D341Med (cell line): ENCODE measurements at places on chromosomes 4 and X.

- DNase-seq, result no peak
Observed at GRCh38 chr4:76016393-76016792, 6.9 kb downstream of the CXCL10 start.

DNA sequence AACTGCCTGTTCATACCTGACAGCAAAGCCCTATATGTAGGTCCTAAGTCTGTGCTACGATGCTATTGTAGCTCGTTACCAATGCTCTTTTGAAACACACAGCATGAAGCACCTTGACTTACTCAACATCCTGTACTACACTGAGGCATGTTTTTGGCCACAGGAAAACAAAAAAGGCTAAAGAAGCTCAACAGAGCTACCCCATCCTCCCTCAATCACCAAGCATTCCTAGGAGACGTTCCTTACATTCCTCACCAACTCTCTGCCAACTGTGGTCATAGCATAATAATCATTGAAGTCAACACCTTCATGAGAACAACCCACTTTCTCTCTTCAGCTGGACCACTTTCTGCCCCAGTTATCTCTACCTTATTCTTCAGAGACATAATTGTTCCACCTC is 73.7 kb upstream of the SLC25A43 start:
- DNase-seq, result no peak

- no peak for DNase-seq
Observed at GRCh38 chr4:26141051-26141721, 179.6 kb upstream of the RBPJ start.

DNA sequence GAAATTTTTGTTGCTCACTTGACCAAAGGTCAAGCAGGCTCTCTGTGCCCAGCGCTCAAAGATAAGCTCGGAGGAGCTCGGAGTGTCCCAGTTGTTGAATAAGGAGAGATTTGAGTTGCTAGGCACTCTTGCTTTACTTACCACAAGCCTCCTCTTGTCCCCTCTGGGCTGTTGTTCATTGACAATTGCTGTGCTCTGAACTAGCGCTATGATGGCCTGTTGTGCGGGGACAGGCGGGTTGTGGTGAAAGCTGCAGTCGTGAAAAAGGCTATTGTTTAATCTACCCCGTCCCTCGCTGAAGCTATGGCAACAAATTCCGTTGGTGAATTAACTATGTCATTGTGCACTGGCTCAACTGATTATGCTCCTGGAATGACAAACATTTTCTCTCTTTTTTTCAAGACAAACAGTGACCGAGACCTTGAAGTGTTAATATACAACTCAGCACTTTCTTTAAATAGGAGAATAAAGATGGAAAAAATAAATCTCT is 21.0 kb upstream of the POLA1 start:
- DNase-seq, result no peak

DNA sequence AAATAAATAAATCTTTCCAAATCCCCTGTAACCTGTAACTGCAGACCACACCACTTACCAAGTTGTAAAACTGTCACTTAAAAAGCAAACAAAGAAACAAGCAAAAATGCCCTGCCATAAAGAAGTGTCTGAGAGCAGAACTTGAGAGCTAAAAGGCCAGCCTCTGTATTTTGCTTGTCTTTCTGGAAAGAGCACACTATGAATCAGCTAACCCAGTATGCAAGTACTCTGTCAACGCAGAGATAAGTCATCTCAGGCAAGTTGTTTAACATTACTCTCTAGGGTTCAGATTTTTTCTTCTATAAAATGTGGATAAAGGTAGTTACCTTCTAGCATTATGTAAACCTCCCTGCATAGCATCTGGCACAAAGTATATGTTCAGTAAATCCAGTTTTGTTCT is 134.8 kb downstream of the HS3ST1 start:
- no peak for DNase-seq

DNA sequence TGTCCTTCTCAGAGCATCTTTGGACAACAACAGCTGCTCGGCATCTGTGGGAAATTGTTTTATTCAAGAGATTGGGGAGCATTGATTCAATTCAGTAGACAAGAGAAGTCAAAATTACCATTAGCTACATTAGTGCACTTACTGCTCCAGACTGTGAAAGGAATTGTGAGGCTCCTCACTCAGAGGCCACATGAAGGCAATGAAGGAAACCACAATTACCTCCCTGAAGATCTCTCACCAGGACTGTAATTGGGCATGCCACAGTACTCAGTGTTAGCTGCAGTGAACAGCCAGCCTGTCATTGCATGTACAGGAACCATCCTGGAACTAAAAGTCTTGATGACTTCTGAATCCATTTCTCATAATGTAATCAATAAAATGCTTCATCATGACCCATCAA is 144.8 kb downstream of the PPA2 start:
- no peak for DNase-seq

DNA sequence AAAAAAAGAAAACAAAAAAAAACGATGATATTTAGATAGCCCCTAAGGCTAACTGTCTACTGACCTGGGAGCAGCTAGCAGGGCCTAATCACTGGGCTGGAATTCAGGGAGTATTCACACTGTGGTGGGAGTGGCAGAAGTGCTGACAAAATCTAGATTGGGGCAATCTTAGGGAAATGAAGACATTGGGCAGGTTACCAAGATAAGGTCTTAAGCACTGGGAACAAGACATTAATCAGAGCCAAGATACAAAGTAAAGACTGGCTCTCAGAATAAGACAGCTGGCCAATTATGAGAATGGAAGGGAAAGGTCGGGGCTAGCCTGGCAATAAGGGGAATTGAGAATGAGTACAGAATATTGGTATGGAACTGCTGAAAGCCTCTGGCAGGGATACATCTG is 100.2 kb upstream of the GRIA3 start:
- DNase-seq, result no peak

- no peak for DNase-seq
Observed at GRCh38 chrX:40199704-40200103, 101.9 kb upstream of the BCOR start.

- no peak for DNase-seq
Observed at GRCh38 chrX:132266583-132267355, 47.5 kb upstream of the RAP2C start.

DNA sequence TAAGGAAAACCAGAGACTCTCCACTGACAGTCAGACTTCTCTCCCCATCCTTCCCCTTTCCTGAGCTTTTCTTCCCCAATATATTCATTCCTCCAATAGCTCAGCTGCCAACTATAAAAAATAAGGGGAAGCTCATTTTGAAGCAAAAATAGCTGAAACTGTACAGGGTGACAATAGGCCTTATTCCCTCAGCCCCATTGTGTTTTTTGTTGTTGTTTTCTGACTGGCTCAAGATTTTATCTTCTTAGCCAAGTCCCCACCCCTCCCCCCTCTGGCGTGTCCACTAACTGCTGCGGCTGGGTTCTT is 26.2 kb downstream of the PRPS1 start:
- no peak for DNase-seq

GRCh38 chr4:4541040-4541631 is 712 bp downstream of the STX18 start:
- DNase-seq, result peak; percentile 41
